ENCODE measurements at places on chromosomes 4 and X.

- no peak for DNase-seq
These were observed 21.3 kb downstream of the PLRG1 start for GRCh38 chr4:154528869-154529268.

- no peak for DNase-seq
These were observed 120.2 kb downstream of the PAPSS1 start for GRCh38 chr4:107599841-107600240.

GRCh38 chr4:120156120-120156718 is 89.6 kb upstream of the MAD2L1 start:
- DNase-seq, result peak; percentile 4

GRCh38 chr4:158913766-158914165 is 144.9 kb downstream of the FNIP2 start:
- DNase-seq, result no peak

DNA sequence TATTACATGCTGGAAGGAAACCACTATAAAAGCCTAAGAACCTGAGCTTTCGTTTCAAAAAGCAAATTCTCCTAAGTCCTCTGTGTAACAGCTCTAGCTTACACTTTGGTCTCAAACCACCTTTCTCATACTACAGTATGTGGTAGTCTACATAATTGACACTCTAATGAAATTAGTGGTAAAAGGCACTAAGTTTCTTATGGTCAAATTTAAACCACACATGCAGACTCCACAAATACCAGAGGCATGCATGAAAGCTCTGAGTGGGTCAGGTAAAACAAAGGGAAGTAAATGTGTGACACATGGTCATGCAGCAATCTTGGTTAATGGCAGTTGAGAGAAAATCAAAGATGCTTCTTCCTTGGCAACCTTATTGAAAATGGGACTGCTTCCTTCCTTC is 187.8 kb downstream of the CCNG2 start:
- DNase-seq, result no peak

Data from NCI-H748 treated with DMSO at 0.1 percent for 48 hours (cell line).